Esophagus squamous epithelium (tissue), 5 donors: ENCODE measurements at places on chromosomes 4 and X. TPM values are rescaled to one million over a fixed set of nuclear protein-coding genes. Genes with fewer than 3 reads are reported as not detected.

Gene UGT2A1
- total RNA-seq = not detected

Gene SHROOM4
- 5.7 TPM for total RNA-seq

Gene FRMPD4
- total RNA-seq = 0.06 TPM

Gene CACNA1F
- total RNA-seq = not detected

Gene NPNT
- total RNA-seq = 7.5 TPM

Gene PHOX2B
- total RNA-seq = not detected

Gene TMPRSS11F
- 49.6 TPM for total RNA-seq

Gene MAGEA11
- not detected for total RNA-seq

Gene SULT1B1
- total RNA-seq = 1.7 TPM

Gene SFRP2
- 8.3 TPM for total RNA-seq

Gene PTTG2
- total RNA-seq = not detected

Gene DCAF12L2
- total RNA-seq = not detected

Gene DNAAF6
- not detected for total RNA-seq
